ENCODE measurements at places on chromosomes 2 and 18.

DNA sequence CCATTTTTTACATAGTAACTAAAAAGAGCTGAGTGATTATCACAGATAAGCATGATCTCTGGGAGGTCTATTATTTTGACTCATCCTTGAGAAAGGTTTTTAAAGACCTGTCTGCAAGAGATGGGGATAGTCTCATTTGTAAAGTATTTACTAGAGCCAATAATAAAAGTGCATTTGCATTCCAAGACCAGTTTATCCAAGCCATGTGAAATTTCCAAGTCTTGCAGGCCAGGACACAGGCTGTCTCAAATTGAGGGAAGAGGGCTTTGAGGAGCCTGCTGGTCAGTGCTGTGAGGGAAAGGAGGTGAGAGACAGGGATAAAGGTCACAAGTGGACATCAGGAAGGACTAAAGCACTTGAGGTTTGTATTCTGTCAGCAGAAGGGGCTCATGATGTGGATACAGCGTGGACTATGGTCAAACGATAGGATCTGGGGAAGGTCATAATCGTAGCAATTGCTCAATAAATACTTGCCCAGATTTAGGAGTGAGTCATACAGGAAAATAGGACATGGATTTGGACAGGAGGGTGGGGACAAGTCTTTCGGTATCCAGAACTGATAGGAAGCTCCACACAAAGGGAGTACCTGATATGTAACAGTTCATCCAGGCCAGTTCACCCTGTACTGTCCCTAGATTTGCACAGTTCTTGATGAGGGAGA lies 6.6 kb upstream of the CDH2 start:
- DNase-seq: no peak

GRCh38 chr2:224927646-224928173 lies 114.6 kb downstream of the DOCK10 start:
- DNase-seq: no peak

DNA sequence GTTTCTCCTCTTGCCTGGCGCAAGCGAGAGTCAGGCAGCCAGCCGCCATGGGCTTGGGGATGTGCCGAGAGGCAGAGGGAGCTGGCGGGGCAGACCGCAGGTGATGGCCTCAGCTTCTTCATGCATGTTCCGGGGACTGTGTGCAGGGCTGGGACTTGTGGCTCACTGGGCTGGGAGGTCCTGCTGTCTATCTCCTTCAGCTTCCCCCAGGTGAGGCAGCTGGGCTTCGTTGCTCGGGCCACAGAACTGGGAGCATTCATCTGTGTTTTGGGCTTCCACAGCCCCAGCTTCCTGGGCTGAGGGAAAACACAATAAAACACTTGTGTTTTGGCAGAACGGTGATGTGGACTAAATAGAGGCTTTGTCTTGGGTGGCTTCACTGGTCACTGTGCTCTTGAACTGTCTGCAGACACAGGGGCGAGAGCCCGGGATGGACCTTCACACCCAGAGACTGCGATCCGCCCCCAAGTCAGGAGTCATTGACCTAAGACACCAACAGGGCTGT lies 93.5 kb downstream of the DYSF start:
- DNase-seq: no peak

- no peak for DNase-seq
Measured at GRCh38 chr18:50127516-50128210, 67.3 kb downstream of the MYO5B start.

- DNase-seq: no peak
Measured at GRCh38 chr2:241935314-241935713, 65.8 kb downstream of the RTP5 start.

DNA sequence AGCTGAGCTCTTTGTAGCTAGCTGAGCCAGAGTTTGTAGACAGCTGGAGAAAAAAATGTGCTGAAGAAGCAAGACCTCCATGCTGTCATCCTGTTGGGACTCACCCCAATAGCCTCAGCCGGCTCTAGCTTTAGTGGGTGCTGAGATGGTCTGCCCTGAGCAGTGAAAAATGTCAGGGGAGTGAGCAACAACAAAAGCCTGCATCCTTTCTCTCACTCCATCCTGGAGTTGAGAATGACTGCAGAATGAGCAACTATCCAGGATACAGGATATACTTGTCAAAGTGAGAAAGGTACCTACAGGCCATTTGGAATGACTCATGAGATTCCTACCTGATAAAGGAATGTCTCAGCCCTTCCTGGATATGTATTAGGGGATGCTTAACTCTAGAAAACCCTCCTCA lies 146.1 kb upstream of the DLX2 start:
- no peak for DNase-seq

DNA sequence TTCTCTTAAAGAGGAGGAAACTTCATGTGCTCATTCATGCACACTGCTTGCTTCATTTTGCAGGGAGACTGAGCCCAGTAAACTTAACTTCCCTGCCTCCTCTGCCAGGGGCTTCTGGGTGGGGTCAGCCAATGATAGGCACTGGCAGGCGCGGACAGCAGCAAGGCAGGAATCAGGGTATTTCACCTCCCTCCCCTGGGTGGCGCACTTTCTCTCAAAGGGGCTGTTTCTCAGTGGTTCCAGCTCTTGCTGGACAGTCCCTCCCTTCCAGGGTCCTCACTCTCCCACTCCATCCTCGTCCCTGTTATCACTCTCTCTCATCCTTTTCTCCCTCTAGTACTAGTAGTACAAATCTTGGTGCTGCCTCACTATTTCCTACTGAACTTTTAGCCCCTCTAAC lies 320.5 kb upstream of the ZNF521 start:
- no peak for DNase-seq

DNA sequence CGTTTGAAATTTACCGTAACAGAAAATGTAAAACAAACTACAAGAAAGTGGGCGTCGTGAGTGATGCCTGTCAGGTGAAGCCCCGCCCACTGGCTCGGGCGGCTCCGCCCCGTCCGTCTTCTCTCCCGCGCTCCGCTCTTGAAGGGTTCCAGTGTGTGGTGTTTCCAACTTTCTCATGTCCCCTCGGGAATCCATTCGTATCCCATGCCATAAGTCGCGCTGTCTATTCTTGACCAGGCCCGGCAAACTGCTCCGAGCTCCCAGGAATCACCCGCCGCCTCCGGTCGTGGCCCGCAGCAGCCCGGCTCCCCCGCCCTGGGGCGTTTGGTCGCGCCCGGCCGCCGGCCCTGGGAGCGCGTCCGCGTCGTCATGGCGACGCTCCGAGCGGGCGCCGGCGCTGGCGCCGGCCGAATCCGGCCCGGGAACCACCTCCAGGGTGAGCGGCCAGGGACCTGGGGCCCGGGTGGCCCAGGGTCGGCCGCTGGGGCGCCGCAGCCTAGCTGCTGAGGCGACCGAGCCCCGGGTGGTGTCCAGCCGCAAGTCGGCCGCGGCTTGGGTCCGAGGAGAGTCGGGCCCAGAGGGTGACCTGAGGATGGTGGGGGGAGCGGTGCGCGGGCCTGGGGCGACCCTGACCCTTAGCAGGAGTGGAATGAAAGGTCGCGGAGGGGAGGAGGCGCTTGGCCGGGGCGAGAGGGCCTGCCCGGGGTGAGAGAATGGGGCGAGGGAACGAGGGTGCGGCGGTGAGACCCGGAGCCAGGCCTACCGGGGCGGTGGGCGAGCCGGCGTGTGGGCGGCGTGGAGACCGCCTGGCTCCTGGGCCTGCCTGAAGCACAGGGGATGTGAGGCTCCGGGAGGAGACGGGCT lies at the start of gene CFAP221:
TSS of gene CFAP221 (plus strand) at position 375 of the 864 bp plus-strand sequence. CDS start 1,683 bp downstream, outside the sequence.
- no peak for DNase-seq

DNA sequence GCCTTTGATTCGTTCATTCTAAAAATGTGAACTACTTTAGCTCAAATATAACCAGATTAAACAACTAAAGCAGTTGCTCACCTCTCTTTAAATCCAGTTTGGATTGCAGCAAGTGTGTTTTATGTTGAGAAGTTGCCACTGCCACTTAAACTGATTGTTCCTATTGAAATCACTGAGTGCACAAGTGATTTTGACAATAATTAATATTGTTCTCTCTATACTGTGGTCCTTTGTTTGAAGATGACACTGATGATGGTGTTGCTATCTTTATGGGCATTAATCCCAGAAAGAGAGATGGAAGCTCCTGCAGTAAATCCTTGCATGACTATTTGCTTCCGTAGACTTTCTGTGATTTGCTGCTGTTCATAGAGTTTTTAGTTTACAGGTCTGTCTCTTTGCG lies 251.4 kb upstream of the ZEB2 start:
- no peak for DNase-seq

GRCh38 chr2:120239488-120240287 lies 13.0 kb upstream of the RALB start:
- DNase-seq: no peak

GRCh38 chr2:173432049-173432754 lies 77.5 kb downstream of the CDCA7 start:
- DNase-seq: no peak

GRCh38 chr2:19607400-19607799 lies 249.0 kb upstream of the OSR1 start:
- DNase-seq: no peak

- no peak for DNase-seq
Measured at GRCh38 chr2:227657199-227657845, 9.3 kb upstream of the SCYGR5 start.

DNA sequence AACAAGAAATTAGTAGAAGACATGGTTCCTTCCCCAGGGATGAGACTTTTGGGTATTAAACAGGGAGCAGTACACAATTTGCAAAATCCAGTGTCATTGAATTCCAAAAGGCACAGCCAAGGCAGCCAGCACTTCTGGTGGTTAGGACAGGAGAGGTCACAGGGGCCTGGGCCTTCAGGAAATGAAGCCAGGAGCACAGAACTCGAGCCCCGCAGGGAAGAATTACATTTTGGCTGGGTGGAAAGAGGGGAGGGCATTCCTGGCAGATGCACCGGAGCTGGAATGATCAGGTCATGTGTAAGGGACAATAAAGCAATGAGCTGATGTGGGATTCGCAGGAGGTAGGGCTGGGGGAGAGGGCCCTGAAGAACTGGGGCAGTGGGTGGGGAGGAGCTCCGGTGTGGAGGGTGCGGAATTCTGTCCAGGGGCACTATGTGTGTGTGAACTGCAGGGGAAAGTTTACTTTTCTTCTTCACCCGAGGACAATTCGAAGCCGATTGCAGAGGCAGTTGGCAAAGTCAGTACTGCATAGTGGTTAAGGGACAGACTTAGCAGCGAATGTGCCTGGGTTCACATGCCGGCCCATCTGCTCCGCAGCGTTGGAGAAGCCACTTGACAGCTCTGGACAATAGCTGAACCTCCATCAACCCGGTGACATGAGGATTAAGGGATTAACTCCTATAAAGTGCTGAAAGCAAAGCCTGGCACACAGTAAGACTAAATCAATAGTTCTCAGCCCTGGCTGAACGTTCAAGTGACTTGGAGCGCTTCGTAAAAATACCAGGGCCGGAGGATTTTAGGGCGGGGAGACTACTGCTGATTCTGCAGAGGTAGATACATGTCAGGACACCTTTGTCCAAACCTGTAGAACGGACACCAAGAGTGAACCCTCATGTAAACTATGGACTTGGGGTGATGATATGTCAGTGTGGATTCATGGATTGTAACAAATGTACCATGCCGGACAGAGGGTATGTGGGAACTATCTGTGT lies 36.4 kb downstream of the ALPK2 start:
- no peak for DNase-seq

- no peak for DNase-seq
Measured at GRCh38 chr18:48706731-48707130, 167.9 kb downstream of the CTIF start.

- DNase-seq: no peak
Measured at GRCh38 chr2:27324720-27325119, 1.8 kb upstream of the MPV17 start.

- DNase-seq: no peak
Measured at GRCh38 chr2:60485055-60485454, 68.4 kb downstream of the BCL11A start.

DNA sequence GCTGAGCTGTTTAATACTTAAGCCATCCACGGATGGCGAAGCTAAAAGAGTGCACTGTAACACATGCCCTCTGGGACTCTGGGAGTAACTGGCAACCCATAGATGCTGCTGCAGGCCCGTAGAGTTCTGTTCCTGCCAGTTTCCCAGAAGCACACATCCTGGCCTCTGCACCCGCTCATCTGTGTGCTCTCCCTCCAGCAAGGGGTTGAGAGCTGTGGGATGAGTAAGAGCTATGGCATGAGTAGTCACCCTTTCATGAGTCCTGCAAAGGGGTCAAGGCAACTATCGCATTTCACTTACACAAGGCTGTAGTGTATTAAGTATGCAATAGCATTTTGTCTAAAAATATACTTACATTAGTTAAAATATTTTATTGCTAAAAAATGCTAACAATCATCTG lies 1341.8 kb upstream of the NXPH2 start:
- DNase-seq: no peak

- DNase-seq: no peak
Measured at GRCh38 chr2:177808984-177809809, 263.4 kb downstream of the PDE11A start.

DNA sequence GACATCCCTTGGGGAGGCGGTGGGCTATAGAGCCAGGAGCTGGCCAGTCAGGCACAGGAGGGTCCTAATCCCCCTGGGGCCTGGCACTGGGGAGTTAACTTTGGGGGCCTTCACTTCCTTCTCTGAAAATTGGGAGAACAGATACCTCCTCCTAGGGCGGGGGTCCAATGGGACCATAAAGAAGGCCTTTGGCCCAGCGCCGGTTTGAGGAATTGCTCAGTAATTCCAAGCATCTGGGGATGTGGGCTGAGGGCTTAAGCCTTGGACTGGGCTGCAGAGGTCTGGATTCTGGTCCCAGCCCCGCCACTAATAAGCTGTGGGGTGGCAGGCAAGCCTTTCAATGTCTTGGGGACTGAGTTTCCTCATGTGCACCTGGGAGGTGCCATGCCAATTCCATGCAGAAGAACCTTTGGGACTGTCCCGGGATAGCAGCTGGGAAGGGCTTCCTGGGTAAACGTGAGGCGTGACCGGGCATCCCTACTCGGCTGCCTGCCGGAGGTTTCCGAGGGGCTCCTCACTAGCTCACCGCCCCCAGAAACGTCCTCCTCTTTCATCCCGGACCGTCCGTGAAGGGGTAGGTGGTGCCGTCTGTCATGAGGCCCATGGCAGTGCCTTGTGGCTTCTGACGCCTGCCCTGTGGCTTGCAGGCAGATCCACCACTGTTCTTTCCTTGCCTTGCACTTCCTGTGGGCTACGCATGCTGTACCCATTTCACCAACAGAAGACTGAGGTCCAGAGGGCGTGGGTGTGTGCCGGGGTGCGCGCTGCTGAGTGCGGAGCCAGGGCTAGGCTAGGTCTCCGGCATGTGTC lies 67.4 kb upstream of the HPCAL1 start:
- no peak for DNase-seq

GRCh38 chr18:24023185-24023814 lies 8.7 kb downstream of the TTC39C start:
- DNase-seq: no peak

DNA sequence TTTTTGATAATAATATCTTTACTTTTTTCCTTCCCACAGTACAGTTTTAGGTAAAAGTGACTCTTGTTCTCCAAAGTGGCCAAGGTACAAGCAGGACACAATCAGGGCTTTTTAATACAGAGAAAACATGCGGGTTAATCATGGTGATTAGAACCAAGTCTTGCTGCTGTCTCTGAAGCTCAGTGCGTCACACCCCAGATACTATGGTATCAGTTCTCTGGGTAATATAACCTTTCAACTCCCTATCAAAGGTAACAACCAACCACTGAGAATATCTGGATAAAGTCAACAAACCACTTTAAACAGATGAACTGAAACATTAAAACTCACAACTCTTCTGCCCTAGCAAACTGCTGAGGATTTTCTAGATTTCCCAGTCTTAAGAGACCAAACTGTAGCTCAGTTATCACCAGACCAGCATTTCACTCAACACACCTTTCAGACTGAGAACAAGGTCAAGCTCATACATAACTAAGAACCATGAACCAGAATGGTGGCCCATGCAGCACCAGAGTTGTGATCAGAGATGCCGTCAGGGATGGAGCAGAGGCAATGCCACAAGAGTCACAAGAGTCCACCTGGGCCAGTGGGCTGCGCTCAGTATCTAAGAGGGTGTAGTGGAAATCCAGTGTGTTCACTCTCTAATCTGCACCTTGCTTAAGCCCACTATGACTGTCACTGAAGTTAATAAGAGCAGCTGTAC lies 103.0 kb downstream of the UXS1 start:
- no peak for DNase-seq

Data from activated gamma-delta T cell (primary cell).